Thymus (tissue), 14 donors: ENCODE measurements at places on chromosomes 6 and 20.

GRCh38 chr6:5930143-5930770 is 76.5 kb downstream of the NRN1 start:
- no peak for DNase-seq

DNA sequence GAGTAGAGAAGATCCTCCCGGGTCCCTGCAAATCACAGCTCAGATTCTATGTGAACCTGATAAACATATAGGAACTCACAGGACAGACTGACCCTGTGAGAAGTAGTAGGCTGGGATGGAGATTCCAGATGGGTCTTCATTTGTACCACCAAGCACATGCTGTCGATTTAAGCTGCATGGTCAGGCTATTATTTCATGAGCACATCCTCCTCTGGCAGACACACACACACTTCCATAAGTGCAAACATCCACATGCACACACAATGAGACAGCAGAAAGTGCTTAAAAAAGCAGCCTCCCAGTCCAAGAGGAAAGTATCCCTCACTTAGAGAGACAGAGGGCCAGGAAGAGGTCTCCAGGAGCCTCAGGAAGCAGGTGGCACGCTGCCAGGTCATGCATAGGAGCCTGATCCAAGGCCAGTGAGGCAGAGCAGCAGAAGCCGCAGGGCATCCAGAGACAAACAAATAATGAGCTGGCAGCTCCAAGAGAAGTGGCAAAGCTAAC is 131.8 kb downstream of the UNC5CL start:
- no peak for DNase-seq

GRCh38 chr6:137892271-137892708 is 25.2 kb downstream of the TNFAIP3 start:
- DNase-seq, result no peak

DNA sequence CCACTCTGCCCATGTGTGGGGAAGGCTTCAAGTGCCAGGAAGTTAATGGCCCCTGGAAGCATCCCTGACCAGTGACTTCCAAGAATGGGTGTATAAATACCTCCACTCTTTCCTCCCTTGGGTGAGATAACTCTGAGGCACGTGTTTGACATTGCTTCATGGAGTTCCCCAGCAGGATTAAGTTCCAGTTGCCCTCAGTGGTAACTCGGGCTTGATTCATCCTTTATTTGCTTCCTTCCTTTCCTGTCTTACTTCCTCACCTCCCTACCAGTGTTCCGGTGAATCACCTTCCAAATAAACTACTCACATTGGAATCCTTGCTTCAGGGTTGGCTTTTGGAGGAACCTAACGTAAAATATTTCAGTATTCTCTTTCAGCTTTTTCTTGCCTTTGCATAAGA is 84.6 kb upstream of the JAG1 start:
- DNase-seq, result no peak

GRCh38 chr20:64261138-64261537 is 5.6 kb downstream of the PCMTD2 start:
- DNase-seq, result no peak

DNA sequence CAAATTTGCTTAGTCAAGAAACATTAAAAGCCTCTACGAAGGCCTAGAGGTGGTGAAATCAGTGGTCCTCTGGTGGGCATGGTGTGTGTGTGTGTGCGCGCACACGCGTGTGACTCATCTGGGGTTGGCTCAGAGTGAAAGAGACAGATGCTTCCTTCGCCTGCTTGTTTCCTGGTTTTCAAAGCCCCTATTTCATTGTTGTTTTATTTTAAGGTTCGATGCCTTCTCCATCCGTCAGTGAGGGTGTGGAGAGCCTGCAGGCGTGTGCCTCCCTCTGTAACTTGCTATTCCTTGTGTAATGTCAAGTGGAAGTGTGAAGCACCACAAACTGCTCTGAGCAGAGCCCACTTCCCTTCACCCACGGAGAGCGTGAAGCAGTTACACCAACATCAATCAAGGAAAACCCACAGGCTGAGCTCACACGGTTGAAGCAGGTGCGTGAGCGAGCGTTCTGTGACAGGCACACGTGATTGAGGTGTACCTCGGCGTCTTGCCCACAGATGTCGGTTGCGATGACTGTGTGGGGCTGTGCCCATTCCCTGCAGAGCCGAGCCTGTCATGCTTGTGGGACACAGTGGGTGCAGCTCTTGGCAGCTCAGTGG is 233.9 kb downstream of the PRL start:
- peak; percentile 99 for DNase-seq

DNA sequence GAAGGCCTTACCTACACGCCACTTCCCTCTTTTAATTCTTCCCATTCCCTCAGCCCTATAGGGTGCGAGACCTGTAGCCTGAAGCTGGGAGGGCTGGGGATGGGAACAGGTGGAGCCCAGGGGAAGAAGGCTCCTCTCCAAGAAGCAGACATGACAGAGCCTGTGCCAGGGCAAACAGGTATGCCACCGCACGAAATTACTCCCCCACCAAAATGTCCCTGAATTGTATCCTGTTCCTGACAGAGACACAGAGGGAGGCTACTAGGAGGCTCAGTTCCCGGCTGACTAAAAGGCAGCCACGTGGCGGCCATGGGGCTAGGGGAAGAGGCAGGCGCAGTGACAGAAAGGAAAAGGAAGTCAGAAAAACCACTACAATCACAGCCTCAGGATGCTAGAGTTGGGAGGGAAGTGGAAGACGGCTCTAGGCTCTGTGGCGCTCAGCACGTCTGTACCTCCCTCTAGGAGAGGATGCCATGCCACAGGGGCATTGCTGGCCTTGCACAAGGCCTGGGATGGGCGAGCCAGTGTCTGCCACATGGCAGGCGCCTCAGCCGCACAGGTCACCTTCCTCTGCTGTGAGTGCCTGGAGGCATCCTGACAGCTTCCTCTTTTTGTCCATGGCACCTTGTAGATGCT is 27.7 kb downstream of the TFEB start:
- peak; percentile 40 for DNase-seq

- no peak for DNase-seq
Observed at GRCh38 chr20:62454904-62455636, 20.7 kb downstream of the GATA5 start.

GRCh38 chr20:13344671-13345070 is 123.6 kb downstream of the ISM1 start:
- DNase-seq, result no peak

GRCh38 chr6:113642714-113643406 is 214.3 kb upstream of the MARCKS start:
- no peak for DNase-seq

- DNase-seq, result no peak
Observed at GRCh38 chr6:73790574-73790973, 94.6 kb downstream of the CD109 start.

DNA sequence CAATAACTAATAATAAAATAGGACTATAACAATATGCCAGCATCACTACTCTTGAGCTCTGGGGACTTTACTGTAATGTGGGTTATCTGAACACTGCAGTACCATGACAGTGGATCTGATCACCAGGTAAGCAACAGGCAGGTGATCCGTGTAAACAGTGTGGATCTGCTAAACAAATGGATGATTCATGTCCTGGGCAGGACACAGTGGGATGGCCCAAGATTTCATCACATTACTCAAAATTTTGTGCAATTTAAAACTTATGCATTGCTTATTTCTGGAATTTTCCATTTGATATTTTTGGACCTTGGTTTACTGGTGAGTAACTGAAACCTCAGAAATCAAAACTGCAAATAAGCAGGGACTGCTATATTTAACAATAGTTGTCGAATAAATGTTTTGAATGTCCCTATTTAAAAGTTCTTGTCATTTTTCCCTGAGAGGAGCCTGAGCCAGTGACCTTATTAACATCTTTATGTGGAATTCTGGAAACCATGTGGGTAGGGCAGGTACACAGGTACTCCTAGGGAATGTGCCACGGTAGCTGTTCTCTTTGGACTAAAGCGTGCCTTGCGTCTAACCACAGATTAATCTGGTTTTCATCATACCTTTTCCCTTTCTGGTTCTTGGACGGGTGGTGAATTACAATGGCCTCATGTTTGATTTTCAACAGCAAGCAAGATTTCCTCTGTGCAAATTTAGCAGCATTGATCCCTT is 214.5 kb upstream of the SASH1 start:
- DNase-seq, result no peak

- DNase-seq, result no peak
Observed at GRCh38 chr6:73798592-73798991, 102.6 kb downstream of the CD109 start.

GRCh38 chr6:34098045-34098936 is 47.6 kb downstream of the GRM4 start:
- DNase-seq, result no peak

GRCh38 chr6:44676826-44677433 is 289.4 kb downstream of the CDC5L start:
- DNase-seq, result no peak

DNA sequence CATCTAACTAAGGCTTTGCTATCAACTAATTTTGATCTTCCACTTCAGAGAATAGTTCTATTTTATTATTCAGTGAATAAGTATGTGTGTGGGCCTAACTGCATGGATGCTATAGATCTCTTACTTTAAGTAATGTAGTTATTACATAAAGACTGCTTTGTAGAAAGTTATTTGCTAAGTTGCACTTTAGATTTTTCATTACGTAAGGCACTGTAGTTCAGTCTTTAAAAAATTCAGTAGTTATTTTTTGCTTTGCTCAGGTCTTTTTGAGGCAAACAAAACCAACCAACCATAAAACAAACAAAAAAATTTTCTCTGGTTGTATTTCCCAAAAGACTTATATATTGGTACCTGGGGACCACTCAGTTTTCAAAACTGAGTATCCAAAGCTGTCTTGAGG is 53.0 kb downstream of the KCNQ5 start:
- DNase-seq, result no peak

- DNase-seq, result no peak
Observed at GRCh38 chr20:7358670-7359069, 581.6 kb downstream of the HAO1 start.

- DNase-seq, result no peak
Observed at GRCh38 chr6:147311218-147311617, 107.0 kb downstream of the STXBP5 start.

- no peak for DNase-seq
Observed at GRCh38 chr20:61770113-61770585, 295.5 kb downstream of the TAF4 start.

DNA sequence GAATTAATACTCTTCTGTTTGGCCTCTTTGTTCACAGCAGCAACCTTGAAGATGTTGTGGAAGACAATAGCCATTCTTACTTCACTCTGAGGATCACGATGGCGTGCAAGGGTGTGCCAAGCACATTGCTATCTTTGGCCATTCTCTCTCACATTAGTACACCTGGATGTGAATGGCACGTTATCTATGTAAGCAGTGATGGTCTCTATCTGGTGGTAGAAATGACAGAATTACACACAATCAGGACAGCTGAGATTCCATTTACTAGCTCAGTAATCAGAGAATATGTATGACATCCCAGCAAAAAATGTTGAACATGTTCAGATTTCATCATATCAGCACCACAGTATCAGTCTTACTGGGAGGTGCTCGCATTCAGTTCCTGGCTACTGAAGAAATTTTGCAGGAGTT is 116.2 kb downstream of the LCA5 start:
- DNase-seq, result no peak

DNA sequence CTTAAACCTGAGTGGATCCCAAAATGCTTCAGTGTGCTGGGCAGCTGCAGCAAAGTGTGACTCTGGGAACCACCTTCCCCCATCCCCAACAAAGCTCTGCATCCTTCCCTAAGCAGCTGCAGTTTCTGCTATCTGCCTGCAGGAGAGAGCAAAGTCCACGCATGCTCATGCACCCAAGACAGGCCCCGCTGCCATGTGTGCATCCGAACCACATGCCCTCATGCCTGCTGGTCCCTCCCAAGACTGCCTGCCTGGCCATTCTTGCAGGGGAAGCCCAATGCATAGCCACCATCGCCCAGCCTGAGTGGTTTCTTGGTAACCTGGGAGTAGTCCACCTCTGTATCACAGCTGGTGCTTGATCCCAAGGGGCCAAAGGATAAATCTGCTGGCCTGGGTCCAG is 94.3 kb upstream of the OLIG3 start:
- no peak for DNase-seq
